ENCODE measurements at places on chromosomes 1 and 21. TPM values are rescaled to one million over a fixed set of nuclear protein-coding genes. Genes with fewer than 3 reads are reported as not detected.

Gene VHLL
- total RNA-seq: 0.39 TPM

Gene KCNE2
- not detected for total RNA-seq

Gene FAM20B
- total RNA-seq: 47.5 TPM

Gene MIXL1
- total RNA-seq: not detected

Gene CYP4B1
- not detected for total RNA-seq

Gene GBP4
- total RNA-seq: 0.37 TPM

Gene ASCL5
- under 0.01 TPM for total RNA-seq

Gene HMGCS2
- not detected for total RNA-seq

Gene FABP3
- total RNA-seq: 204 TPM

Gene RBP7
- not detected for total RNA-seq

Gene SPRR3
- not detected for total RNA-seq

Gene CTSK
- 415 TPM for total RNA-seq

Measured in subcutaneous preadipocyte (primary cell).